ENCODE measurements at places on chromosomes 5 and 9. TPM values are rescaled to one million over a fixed set of nuclear protein-coding genes. Genes with fewer than 3 reads are reported as not detected.

The PANK3 gene
- 35.3 TPM for total RNA-seq

The FBP1 gene
- total RNA-seq, result not detected

The LCN6 gene
- not detected for total RNA-seq

The LCN12 gene
- not detected for total RNA-seq

The ACOT12 gene
- not detected for total RNA-seq

The ZNF367 gene
- total RNA-seq, result 0.33 TPM

The SIGMAR1 gene
- 97.8 TPM for total RNA-seq

- DNase-seq, result peak; percentile 78
Observed at GRCh38 chr9:130824643-130825350, 10.3 kb upstream of the ABL1 start.

GRCh38 chr5:10987925-10988504 is 227.0 kb upstream of the DAP start:
- DNase-seq, result no peak

- DNase-seq, result peak; percentile 67
Observed at GRCh38 chr9:109806506-109807115, 26.6 kb downstream of the PALM2AKAP2 start.

- peak; percentile 53 for DNase-seq
Observed at GRCh38 chr5:171405615-171406014, 13.8 kb upstream of the FGF18 start.

GRCh38 chr9:8389531-8389930 is 590.0 kb upstream of the DMAC1 start:
- DNase-seq, result peak; percentile 16

GRCh38 chr9:92978345-92978875 is 31.1 kb downstream of the FGD3 start:
- DNase-seq, result no peak

- no peak for DNase-seq
Observed at GRCh38 chr5:133829786-133830185, 138.6 kb downstream of the C5orf15 start.

DNA sequence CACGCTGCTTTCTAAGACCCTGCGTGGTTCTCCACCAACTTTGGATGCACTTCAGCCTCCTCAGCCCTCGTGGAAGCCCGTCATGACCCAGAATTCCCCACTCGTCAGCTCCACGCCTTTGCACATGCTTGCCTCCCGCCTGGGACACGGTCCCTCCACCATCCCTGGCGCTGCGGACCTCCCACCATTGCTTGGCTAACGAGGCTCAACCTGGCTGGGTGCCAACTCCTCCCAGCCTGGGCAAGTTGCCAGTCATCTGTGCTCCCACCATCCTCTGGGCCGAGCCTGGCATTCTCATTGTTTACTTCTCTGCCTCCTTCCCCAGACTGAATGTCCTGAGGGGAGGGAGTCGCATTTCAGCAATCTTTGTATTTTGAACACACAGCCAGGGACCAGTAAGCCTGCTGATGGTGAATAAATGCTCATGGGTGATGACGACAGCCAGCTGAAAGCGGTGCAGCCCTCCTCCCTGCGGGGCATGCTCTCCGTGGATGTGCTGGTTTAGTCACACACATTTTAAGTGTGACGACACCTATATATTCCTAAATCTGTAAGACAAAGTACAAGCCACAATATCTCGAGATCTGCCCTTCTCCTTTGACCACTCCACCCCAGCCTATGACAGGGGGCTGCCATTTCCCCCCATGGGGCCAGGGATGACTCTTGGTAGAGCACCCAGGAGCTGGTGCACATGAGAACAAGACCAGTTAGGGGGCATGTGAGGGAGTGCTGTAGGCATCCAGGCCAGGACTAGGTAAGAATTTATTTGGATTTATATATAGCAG is 37.6 kb downstream of the ANKRD33B start:
- peak; percentile 97 for DNase-seq

- no peak for DNase-seq
Observed at GRCh38 chr5:180988592-180988991, at the start of gene BTNL3. BTNL3 (plus strand) TSS chr5:180988846; CDS start chr5:180989029, 183 bp downstream.

DNA sequence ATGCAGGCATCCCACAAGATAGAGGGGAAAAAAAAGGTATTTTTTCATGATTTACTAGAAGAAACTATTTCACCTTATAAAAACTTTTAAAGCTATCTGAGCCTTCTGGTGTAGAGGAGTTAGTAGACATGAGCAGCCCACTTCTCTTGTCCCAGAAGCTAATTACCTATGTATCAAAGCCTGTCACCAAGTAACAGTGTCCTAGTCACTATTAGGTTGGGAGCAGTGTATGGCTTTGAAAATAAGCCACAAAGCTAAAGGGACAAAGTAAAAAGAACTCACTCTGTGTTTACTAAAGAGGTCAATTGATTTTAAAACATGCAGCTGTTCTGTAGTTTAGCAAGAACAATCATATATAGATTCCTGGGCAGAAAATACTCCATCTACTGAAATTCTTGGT is 1286.1 kb downstream of the PTPRD start:
- DNase-seq, result no peak

Measured in fibroblast of the aortic adventitia (primary cell).